ENCODE measurements at places on chromosomes 4 and X.

GRCh38 chrX:123801901-123802300 lies 58.0 kb upstream of the XIAP start:
- no peak for DNase-seq

DNA sequence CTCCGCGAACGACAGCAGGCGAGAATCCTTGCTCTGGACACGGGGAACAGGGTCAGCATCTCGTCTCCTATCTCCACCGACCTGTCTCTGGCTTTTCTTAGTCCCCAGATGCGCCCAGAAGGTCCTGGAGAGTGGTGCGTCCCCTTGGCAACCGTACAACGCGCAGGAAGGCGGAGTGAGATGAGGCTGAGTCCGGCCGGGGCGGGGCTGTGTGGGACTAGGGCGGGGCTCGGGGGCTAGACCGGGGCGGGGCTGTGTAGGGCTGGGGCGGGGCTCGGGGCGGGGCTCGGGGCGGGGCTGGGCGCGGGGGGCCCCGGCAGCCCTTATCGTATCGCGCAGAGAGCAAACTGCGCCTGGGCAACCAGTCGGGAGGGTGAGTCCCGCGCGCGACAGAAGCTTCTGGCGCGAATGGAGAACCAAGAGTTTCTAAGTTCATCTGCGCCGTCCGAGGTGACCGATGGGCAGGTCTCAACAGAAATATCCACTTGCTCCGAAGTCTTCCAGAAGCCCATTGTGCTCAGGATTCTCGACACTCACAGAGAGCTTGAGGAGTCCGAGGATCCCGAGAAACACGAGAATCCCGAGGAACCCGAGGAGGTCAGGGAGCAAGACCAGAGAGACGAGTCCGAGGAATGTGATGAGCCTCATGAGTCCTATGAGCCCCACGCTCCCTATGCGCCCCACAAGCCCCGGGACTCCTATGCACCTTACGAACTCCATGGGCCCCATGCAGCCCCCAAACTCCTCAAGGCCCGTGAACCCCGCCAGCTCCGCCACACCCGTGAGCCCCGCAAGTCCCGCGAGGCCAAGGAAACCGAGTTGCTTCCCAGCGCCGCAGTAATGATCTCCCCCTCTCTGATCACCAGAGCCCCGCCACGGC lies 24.9 kb downstream of the ARL9 start:
- DNase-seq = no peak

DNA sequence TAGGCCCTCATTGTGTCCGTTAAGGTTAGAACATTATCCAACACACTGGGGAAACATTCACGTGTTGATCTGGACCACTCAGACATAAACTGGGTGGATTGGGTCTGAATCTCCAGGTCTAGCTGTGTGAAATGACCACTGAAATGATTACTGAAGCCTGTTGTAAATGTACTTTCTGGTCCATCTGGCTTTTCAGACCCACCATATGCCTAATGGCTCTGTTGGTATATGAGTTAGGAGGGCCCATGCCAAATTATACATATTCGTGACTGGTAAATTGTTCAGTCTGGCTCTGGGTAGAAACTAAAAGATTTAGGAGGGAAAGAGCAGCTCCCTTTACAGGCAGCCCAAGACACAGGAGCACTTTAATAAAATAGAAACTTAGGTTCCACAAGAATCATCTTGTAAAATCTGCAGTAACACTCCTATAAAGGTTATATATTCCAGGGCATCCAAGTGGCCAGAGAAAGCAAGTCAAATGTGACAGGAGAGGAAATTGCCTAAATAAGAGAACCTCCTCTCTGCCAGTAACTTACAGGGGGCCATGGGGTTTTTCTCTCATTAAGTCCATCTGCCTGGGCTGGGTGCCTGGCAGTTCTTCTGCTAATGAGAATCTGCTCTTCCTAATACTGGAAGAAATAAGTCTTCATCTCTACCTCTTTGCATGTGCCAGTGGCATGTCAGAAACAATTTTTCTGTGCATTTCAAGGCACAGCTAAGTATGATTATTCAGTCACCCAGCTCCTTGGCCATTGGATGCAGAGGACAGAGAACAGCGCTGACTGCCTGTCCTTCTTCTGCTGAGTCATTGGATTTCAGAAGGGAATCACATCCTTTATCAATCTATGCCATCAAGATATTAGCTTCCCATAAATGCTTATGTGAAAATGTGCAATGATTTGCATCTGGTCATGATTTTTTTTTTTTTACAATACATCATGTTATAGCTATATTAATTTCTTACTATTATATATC lies 112.6 kb downstream of the GLRA2 start:
- DNase-seq = no peak

GRCh38 chr4:1600811-1601532 lies 83.1 kb downstream of the FAM53A start:
- no peak for DNase-seq

GRCh38 chrX:27918799-27919198 lies 62.5 kb downstream of the DCAF8L1 start:
- DNase-seq = no peak

DNA sequence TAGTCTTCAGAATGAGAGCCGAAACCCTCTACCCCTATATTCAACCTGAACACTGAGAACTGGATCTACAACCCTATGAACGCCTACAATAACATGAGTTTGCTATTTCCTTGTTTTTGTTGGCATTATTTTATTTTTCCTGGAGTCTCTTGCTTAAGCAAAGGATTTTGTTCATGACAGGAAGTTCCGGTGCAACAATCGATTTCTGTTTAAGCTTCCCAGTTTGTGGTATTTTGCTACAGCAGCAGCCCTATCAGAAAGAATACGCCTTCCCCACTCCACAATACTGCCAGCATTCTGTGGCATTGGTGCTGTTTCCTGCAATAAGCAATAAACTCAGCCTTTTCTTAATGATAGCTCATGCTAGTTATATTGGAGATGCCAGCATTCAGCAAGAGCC lies 60.9 kb downstream of the NPY5R start:
- DNase-seq = no peak

- DNase-seq = no peak
Observed at GRCh38 chrX:63635750-63636149, 149.3 kb downstream of the ARHGEF9 start.

DNA sequence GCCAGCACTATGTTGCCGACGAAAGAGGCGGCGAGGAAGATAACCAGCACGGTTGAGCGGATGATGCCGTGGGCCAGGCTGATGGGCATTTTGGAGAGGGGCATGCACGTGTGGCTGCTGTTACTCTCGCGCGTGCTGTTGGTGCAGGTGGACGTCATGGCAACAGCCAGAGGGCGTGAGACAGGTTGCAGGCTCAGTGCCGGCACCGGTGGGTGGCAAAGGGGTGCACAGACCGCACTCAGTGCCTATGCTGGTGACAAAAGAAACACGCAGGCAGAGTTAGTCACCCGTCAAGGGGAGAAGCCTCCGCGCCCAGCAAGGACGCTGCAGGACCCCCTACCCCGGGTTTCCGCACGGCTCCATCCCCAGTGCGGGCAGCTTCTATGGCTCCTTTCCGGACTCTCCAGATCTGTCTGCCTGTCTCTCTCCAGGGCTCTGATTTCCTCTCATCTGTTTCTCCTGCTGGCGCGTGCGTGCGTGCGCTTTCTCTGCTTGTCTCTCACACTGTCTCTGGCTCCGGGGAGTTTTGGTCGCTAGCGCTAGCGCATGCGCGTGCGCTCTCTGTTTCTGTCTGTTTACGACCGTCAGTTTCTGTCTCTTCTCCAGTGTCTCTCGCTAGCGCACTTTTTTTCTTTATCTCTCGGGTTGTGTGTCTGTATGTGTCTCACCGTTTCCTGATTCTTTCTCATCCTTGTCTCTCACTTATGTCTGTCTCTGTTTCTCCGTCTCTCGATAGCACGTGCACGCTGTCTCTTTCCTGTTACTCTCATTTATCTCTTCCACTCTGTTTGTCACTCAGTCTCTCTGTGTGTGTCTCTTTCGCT lies 2.1 kb downstream of the GPR101 start:
- DNase-seq = no peak

GRCh38 chrX:8591501-8591900 lies 126.9 kb downstream of the VCX3B start:
- no peak for DNase-seq

- no peak for DNase-seq
Observed at GRCh38 chrX:27694667-27695066, 104.5 kb downstream of the DCAF8L2 start.

- no peak for DNase-seq
Observed at GRCh38 chr4:117481742-117482141, 396.4 kb upstream of the TRAM1L1 start.

GRCh38 chrX:55867181-55867651 lies 149.7 kb downstream of the RRAGB start:
- DNase-seq = no peak

DNA sequence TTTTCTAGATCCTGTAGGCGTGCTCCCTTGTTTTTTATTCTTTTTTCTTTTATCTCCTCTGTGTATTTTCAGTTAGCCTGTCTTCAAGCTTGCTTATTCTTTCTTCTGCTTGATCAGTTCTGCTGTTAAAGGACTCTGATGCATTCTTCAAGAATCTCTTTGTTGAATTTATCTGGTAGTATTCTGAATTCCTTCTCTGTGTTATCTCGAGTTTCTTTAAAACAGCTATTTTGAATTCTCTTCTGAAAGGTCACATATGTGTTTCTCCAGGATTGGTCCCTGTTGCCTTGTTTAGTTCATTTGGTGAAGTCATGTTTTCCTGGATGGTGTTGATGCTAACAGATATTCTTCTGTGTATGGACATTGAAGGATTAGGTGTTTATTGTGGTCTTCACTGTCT lies 15.3 kb downstream of the RAB33B start:
- no peak for DNase-seq

- DNase-seq = no peak
Observed at GRCh38 chr4:76821641-76822040, 76.3 kb downstream of the SOWAHB start.

Measured in GF-D8 (cell line).